ENCODE measurements at places on chromosomes 12 and 14.

DNA sequence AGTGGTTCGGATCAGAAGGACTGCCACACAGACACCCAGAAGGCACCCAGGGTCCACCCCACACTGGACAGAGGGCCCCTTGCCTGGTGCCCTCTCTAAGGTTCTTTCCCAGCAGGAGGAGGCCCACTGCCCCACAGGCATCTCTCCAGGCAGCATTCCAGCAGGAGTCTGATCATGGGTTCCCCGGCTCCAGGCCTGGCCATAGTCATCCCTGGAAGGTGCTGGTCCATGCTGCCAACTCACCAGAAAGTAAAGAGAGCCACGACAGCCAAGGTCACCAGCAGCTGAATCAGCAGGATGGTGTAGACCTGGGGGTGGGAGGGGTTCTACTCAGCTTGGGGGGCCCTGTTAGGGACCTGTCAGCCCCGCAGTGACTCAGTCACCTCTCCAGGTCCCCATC is 6.4 kb downstream of the FAIM2 start:
- no peak for DNase-seq

DNA sequence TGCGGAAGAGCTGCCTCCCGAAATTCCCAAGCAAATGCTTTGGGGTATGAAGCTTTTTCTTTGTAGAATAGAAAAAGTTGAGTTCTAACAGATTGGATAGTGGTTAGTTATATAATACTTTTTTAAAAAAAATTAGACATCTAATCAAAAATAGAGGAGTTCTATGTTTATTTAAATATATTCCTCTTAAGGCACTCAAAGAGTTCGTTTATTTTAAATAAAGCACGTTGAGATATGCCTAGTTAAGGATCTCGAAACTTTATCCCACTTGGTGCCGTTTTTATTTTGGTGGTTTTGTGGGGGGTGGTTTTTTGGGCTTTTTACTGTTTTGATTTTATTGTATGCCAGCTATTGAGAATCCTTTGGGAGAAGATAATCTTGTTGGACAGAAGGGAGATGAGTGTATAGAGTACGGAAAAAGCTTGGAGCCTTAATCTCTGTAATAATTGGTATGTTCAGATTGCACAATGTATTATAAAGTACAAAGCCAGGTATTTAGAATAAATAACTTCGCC is 10.7 kb upstream of the SNAPC1 start:
- DNase-seq = peak; percentile 9

- no peak for DNase-seq
Measured at GRCh38 chr12:79531518-79531917, 159.2 kb downstream of the PAWR start.

GRCh38 chr14:76351941-76352340 is 24.0 kb upstream of the ESRRB start:
- DNase-seq = no peak

DNA sequence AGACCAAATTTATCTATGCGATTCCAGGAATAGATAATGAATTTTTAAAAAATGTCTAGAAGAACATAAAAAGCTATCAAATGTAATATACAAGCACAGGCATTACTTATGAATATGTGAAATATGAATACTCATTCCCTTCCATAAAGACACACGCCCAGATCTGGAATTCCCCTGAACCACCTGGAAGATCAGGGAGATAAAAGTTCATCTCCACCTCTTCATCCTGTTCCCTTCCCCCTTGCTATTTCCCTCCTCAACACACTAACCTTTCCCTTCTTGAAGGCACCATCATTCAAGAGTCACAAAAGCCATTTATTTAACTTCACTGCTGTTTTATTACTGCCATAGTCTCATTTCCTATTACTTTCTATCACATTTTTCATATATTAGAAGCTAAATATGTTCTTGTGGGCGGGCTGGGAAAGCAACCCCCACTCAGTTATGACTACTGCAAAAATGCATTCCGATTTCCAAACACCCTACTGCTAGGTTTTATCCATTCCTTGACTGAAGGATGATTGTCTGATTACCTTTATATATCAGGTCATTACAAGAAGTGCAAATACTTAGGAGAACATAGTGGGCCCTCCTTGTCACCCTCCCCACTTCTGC is 16.1 kb downstream of the FGD6 start:
- DNase-seq = no peak

Measured in suppressor macrophage treated with lipopolysaccharide for 4 hours (primary cell).